ENCODE measurements at places on chromosomes 12 and 14. TPM values are rescaled to one million over a fixed set of nuclear protein-coding genes. Genes with fewer than 3 reads are reported as not detected.
A peak's percentile ranks its signal among the peaks of the same experiment; 100 is the strongest.

CHGA gene
- total RNA-seq: not detected

NELL2 gene
- total RNA-seq: 10.1 TPM

OR4E2 gene
- total RNA-seq: not detected

GRCh38 chr12:53965281-53966084 is 7.4 kb upstream of the HOXC11 start:
- H3K4me1 ChIP-seq: peaks cover 8% of the 10 kb centered on the region
- DNase-seq: no peak
- peaks cover 93% of the 10 kb centered on the region for H3K27me3 ChIP-seq
- H3K36me3 ChIP-seq: no peaks in the 10 kb centered on the region

- no peaks in the 10 kb centered on the region for H3K4me1 ChIP-seq
- H3K36me3 ChIP-seq: peaks cover 21% of the 10 kb centered on the region
- H3K4me3 ChIP-seq: no peak overlapping the region
- H3K27ac ChIP-seq: no peak overlapping the region
- DNase-seq: no peak
Observed at GRCh38 chr12:28463396-28463795, 273.1 kb downstream of the CCDC91 start.

DNA sequence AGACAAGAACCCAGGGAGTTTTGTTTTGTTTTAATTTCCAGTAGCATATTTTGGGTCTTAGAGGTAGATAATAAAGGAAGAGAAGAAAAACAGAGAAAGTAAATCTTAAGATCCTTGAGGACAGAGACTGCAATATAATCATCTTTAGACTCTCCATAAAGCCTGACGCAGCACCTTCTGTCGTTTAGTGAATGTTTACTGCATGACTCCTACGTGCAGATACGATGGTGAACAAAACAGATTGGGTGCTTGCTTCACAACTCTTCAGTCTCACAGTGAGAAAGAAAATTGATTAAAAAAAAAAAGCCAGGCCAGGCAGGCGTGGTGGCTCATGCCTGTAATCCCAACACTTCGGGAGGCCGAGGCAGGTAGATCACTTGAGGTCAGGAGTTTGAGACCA is 86.9 kb downstream of the STON2 start:
- no peak for DNase-seq
- peaks cover 1% of the 10 kb centered on the region for H3K27me3 ChIP-seq
- H3K36me3 ChIP-seq: no peaks in the 10 kb centered on the region
- no peak overlapping the region for H3K27ac ChIP-seq
- H3K4me3 ChIP-seq: no peak overlapping the region
- no peaks in the 10 kb centered on the region for H3K4me1 ChIP-seq

IQSEC3 gene
- total RNA-seq: 0.10 TPM

GRCh38 chr12:64236549-64236948 is 14.5 kb upstream of the KICS2 start:
- H3K36me3 ChIP-seq: no peaks in the 10 kb centered on the region
- no peak overlapping the region for H3K4me3 ChIP-seq
- H3K27me3 ChIP-seq: peaks cover 4% of the 10 kb centered on the region
- no peak for DNase-seq
- H3K27ac ChIP-seq: no peak overlapping the region

- H3K4me1 ChIP-seq: peaks cover 8% of the 10 kb centered on the region
- no peaks in the 10 kb centered on the region for H3K27me3 ChIP-seq
- H3K4me3 ChIP-seq: no peak overlapping the region
- DNase-seq: no peak
- H3K27ac ChIP-seq: no peak overlapping the region
Observed at GRCh38 chr12:26269562-26270284, 74.3 kb downstream of the SSPN start.

DNA sequence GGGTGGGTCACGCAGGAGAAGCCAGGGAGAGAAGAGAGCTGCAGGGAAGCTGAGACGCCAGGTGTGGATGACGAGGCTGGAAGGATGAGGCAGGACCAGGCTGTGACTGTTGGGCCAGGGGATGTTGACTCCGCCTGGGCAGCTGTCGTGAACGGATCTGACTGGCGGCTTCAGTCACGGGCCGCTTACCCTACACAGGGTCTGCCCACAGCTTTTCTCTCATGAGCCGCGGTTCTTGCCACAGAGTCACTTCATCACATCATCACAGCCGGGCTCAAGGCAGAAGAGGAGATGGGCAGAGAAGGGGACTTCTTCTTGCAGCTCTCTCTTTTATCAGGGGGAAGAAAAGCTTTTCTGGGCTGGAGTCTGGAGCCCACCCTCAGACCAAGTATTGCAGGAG is 7.7 kb downstream of the CLBA1 start:
- no peak overlapping the region for H3K4me3 ChIP-seq
- H3K27ac ChIP-seq: no peak overlapping the region
- H3K4me1 ChIP-seq: no peaks in the 10 kb centered on the region
- no peak for DNase-seq

GRCh38 chr12:85617307-85618091 is 218.7 kb downstream of the RASSF9 start:
- H3K27ac ChIP-seq: no peak overlapping the region
- H3K4me1 ChIP-seq: no peaks in the 10 kb centered on the region
- H3K27me3 ChIP-seq: no peaks in the 10 kb centered on the region
- no peak for DNase-seq

DNA sequence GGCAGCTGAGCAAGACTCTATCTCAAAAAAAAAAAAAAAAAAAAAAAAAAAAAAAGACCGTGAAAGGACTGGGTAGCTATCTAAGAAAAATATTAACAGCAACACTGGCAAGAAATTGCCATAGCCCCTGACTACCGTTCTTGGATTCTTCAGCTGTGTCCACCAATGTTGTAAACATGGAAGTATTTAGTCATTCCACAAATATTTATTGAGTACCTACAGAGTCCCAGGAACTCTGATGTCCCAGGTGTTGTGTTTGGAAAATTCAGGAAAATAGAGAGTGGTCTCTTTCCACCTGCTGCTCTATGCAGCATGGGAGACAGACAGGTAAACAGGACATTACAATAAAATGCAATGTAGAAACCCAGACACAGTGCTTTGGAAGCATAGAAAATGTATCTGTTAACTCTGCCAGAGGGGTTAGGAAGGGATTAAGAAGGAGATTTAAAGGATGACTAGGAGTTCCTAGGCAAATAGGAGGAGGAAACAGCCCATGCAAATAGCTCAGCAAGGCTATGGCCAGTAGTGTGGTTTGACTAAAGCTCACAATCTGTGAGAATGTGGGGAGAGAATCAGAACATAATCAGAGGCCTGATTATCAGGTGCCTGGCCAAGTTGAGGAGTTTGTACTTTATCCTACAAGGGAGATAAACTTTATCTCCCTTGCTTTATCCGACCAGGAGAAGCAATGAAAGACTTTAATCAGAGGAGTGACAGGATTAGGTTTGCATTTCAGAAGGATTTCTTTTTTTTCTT is 2.1 kb upstream of the DLST start:
- H3K4me1 ChIP-seq: peaks cover 56% of the 10 kb centered on the region
- DNase-seq: no peak
- H3K27me3 ChIP-seq: no peaks in the 10 kb centered on the region

ITGA7 gene
- total RNA-seq: 1.9 TPM

AMN gene
- 0.23 TPM for total RNA-seq

DNA sequence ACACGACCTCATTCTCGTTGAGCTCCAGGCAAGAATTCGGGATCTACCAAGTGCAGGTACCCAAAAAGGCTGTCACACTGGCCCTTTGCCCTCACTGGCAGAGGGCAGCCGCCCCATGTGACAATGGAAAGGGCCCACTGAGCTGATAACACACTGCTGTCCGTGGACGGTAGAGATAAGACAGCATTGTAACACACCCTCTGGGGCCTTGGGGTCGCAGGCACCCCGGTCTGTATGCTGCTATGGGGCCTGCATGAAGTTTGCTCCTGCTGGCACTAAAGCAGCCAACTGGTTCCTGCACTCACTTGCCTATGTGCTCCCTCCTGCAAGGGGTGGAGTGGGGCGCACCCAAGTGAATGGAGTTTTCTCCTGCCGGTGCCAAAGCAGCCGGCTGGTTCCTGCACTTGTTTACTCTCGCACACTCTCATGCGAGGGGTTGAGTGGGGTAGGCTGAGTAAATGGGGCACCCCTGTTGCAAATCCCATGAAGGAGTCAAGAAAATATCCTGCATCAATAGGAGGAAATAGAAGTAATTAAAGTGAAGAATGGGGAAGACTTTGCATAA is 477.9 kb downstream of the ATP23 start:
- H3K27ac ChIP-seq: no peak overlapping the region
- peaks cover 18% of the 10 kb centered on the region for H3K27me3 ChIP-seq
- DNase-seq: no peak
- H3K36me3 ChIP-seq: no peaks in the 10 kb centered on the region
- peaks cover 12% of the 10 kb centered on the region for H3K4me1 ChIP-seq

DNA sequence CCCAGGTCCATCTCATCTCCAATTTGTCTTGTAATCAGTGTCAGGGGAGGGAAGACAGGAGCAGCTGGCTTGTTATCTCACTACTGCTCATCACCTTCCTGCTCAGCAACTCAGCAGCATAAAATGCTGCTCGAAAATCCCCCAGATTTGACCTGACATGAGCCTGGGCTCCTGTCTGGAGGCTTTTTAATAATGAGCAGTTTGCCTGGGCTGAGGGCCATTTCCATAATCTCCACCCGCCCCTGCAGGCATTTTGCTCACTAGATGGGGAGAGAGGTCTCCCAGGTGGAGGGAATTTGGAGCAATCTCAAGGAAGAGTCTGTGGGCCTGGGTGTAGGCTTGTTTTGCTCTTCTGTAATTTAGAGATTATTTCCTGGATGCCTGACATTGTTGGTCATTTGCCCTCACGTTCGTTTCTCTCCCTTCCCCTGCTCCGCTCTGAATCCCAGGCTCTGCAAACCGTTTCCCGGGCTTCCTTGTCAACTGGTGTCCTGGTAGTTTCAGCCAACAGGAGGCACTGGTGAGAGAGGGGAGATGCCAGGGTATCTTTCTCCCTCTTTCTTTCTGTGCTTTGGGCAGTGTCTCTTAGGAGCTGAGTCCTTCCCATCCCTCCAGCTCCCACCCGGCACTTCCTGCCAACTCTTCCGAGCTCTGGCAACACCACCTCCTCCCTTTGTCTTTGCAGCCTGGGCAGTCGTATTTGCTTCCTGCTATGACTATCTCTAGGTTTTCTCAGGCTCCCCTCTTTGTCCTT is 299.2 kb downstream of the GLT1D1 start:
- H3K4me1 ChIP-seq: no peaks in the 10 kb centered on the region
- no peak overlapping the region for H3K4me3 ChIP-seq
- no peak for DNase-seq
- H3K27me3 ChIP-seq: no peaks in the 10 kb centered on the region
- no peak overlapping the region for H3K27ac ChIP-seq

OAS2 gene
- 327 TPM for total RNA-seq

RHNO1 gene
- total RNA-seq: 70.6 TPM

- H3K4me1 ChIP-seq: peaks cover 1% of the 10 kb centered on the region
- no peak overlapping the region for H3K4me3 ChIP-seq
- peaks cover 3% of the 10 kb centered on the region for H3K36me3 ChIP-seq
- no peaks in the 10 kb centered on the region for H3K27me3 ChIP-seq
Observed at GRCh38 chr14:68807148-68807600, 14.3 kb upstream of the ZFP36L1 start.

NDUFA12 gene
- total RNA-seq: 167 TPM

ISM2 gene
- total RNA-seq: not detected

LRTM2 gene
- not detected for total RNA-seq

DNA sequence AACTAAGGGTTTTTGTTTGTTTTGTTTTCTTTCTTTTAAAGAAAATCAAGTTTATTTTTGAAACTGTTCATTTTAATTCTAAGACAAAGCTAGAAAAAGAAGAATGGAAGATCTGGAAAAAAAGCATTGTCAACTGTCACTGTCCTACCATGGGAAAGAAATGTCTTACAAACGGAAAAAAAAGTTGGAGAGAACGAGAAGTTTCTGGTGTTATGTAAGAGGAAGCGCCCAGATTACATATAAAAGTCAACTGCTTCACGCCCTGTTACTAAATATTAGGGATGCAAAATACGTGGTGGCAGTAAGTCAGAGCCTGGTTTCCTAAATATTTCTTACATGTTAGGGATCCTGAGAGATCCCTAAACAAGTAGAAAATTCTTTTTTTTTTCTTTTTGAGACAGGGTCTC is 14.3 kb upstream of the FBXL14 start:
- H3K4me3 ChIP-seq: no peak overlapping the region
- no peak for DNase-seq
- peaks cover 21% of the 10 kb centered on the region for H3K4me1 ChIP-seq
- H3K27ac ChIP-seq: no peak overlapping the region
- no peaks in the 10 kb centered on the region for H3K36me3 ChIP-seq

TMEM263 gene
- 26.0 TPM for total RNA-seq

DNA sequence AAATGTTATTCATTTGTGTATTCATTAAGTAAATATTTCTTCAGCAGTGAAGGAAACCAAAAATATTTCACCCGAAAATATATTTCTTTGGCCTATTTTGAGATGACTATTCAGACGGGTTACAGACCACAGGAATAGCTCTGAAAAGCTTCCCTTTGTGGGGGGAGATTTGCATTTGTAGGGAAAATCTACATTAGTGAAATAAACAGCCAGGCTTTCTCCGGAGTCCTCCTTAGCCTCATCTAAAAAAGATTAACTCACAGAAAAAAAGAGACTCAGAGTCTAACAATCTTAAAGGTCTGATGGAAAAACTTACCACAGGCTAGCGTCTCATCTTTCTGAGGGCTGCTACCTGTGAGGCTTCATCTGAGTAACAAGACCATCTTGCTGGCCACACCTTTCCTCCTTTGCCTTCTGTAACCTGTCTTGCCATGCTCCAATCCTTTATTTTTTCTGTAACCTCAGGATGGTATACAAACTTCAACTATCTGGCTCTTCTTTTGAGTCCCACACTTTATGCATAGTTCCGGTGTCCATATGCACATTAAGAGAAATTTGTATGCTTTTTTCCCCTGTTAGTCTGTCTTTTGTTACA is 100.7 kb downstream of the CNTN1 start:
- no peaks in the 10 kb centered on the region for H3K36me3 ChIP-seq
- no peak overlapping the region for H3K27ac ChIP-seq
- no peak overlapping the region for H3K4me3 ChIP-seq
- no peaks in the 10 kb centered on the region for H3K27me3 ChIP-seq
- DNase-seq: no peak

- H3K27me3 ChIP-seq: no peaks in the 10 kb centered on the region
- H3K27ac ChIP-seq: peak overlapping the region; percentile 5
- peaks cover 19% of the 10 kb centered on the region for H3K36me3 ChIP-seq
- no peaks in the 10 kb centered on the region for H3K4me1 ChIP-seq
Observed at GRCh38 chr12:16020031-16020430, 108.9 kb downstream of the DERA start.
